ENCODE measurements at places on chromosomes 1 and 21.
A peak's percentile ranks its signal among the peaks of the same experiment; 100 is the strongest.

DNA sequence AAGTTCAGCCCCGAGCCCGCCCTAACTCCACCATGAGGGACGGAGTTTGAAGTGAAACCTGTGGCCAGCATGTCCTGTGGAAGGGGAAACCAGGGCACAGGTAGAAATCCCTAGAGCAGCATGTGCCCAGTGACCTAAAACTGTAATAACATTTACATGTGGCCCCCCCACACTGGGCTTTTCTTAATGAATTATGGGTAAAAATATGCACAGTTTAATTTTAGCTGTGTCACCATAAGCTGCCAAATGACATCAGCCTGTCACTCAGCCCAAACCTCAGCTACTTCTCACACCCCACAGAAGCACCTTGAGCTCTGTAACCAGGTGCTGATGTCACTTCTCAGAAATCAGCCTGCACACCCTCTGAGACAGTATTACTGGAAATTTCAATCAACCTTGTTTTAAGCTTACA, 50.0 kb upstream of the SLC19A1 start:
- no peaks in the 10 kb centered on the region for H3K36me3 ChIP-seq
- no peak overlapping the region for H3K4me3 ChIP-seq
- H3K4me1 ChIP-seq: no peaks in the 10 kb centered on the region
- no peak for DNase-seq
- H3K27ac ChIP-seq: no peak overlapping the region
- peaks cover 56% of the 10 kb centered on the region for H3K27me3 ChIP-seq

DNA sequence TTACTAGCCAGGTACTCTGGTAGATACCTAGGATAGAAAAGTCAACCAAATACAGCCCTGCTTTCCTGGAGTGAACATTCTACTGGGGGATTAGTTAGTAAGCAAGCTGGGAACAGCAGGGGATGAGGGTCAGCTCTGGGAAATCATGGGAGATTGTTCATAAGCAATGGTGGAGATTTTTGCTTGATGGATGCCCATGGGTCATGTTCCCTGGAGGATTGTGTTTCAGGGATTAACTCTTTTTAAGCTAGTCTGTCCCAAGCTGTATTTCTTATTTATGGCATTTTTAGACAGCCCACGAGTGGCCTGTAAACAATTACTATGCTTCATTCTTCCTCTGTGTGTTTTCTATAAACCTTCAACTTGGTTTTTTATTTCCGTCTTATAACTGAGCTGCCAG, 18.9 kb downstream of the CACHD1 start:
- no peaks in the 10 kb centered on the region for H3K27me3 ChIP-seq
- no peak overlapping the region for H3K27ac ChIP-seq

- DNase-seq: no peak
- H3K27me3 ChIP-seq: no peaks in the 10 kb centered on the region
- no peak overlapping the region for H3K27ac ChIP-seq
- H3K4me3 ChIP-seq: no peak overlapping the region
- no peaks in the 10 kb centered on the region for H3K36me3 ChIP-seq
Measured at GRCh38 chr1:67459068-67459467, 28.9 kb upstream of the SERBP1 start.

DNA sequence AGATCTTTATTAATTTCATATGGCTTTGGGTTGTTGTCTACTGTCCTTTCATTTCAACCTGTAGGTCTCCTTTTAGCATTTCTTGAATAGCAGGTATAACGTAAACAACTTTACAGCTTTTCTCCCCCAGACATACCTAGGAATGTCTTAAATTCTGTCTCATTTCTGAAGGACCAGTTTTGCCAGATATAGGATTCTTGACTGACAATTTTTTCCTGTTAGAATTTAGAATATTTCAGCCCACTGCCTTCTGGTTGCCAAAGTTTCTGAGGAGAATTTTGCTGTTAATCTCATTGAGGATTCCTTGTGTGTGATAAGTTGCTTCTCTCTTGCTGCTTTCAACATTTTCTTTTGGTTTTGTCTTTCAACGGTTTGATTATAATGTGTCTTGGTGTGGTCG, 60.1 kb downstream of the CCDC30 start:
- H3K4me3 ChIP-seq: no peak overlapping the region
- H3K4me1 ChIP-seq: peaks cover 16% of the 10 kb centered on the region
- no peak overlapping the region for H3K27ac ChIP-seq
- DNase-seq: no peak
- H3K36me3 ChIP-seq: peaks cover 24% of the 10 kb centered on the region
- no peaks in the 10 kb centered on the region for H3K27me3 ChIP-seq

DNA sequence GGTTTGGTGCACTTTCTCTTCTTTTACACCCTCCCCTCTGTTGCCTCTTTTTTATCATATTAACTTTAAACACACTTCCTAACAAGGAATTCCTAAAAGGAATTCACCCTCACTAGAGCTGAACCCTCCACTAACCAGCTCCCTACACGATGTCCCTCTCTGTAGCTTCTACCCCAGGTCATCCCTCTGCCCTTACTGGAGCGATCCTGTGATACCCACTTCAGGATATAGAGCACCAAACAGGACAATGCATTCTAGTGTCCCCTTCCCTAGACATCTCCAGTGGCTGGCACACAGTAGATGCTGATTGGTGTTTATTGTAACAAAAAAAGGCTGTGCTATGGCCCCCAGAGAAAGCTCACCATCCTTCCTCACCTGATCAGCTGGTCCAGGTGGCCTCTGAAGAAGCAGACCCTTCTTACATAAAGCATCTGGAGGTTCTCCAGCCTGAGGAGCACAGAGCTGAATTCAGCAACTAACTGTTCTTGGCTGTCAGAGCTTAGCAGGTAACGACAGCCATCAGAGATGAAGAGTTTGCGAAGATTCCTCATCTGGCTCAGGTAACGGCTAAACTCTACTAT, 1.4 kb downstream of the PRAMEF18 start:
- DNase-seq: peak; percentile 5
- peaks cover 1% of the 10 kb centered on the region for H3K36me3 ChIP-seq

GRCh38 chr1:27940297-27940696, 5.5 kb downstream of the SMPDL3B start:
- H3K4me3 ChIP-seq: no peak overlapping the region
- H3K4me1 ChIP-seq: peaks cover 6% of the 10 kb centered on the region
- no peak overlapping the region for H3K27ac ChIP-seq
- DNase-seq: no peak
- H3K36me3 ChIP-seq: no peaks in the 10 kb centered on the region

GRCh38 chr1:63042278-63042677, 258.3 kb downstream of the ATG4C start:
- H3K27ac ChIP-seq: peak overlapping the region; percentile 14
- no peak for DNase-seq
- H3K36me3 ChIP-seq: no peaks in the 10 kb centered on the region
- H3K27me3 ChIP-seq: peaks cover 7% of the 10 kb centered on the region
- H3K4me3 ChIP-seq: no peak overlapping the region
